ENCODE measurements at places on chromosomes 13 and 19. TPM values are rescaled to one million over a fixed set of nuclear protein-coding genes. Genes with fewer than 3 reads are reported as not detected.
A peak's percentile ranks its signal among the peaks of the same experiment; 100 is the strongest.

DNA sequence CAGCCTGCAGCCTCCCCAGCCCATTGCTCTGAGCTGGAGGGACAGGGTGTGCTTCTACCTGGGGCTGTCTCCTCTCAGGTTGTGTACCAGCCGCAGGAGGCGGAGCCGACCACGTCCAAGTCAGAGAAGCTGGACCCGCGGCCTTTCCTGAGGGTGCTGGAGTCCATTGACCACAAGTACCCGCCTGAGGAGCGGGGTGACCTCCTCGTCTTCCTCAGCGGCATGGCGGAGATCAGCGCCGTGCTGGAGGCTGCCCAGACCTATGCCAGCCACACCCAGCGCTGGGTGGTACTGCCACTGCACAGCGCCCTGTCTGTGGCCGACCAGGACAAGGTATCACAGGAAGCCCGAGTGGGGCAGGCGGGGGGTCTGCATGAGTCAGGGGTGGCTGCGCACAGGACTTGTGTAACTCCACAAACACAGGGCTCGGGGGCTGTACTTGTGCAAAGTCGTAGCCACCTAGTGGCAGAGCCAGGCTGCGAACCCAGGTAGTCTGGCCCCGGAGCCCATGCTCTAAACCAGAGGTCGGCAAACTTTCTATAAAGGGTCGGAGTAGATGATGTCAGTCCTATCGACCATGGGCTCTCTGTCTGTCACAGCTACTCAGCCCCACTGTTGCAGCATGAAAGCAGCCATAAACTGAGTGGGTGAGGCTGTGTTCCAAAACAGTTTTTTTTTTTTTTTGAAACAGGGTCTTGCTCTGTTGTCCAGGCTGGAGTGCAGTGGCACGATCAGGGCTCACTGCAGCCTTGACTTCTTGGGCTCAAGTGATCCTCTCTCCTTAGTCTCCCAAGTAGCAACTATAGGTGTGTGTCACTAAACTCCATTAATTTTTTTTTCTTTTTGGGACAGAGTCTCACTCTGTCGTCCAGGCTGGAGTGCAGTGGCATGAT is 8.9 kb downstream of the DHX34 start:
- DNase-seq = peak; percentile 31
- H3K4me3 ChIP-seq = no peak overlapping the region
- no peaks in the 10 kb centered on the region for H3K27me3 ChIP-seq
- no peak overlapping the region for H3K27ac ChIP-seq
- H3K4me1 ChIP-seq = no peaks in the 10 kb centered on the region
- H3K36me3 ChIP-seq = peaks cover 58% of the 10 kb centered on the region

GRCh38 chr13:110161112-110161882 is 145.7 kb downstream of the COL4A1 start:
- H3K27ac ChIP-seq = no peak overlapping the region
- peaks cover 77% of the 10 kb centered on the region for H3K36me3 ChIP-seq

DNA sequence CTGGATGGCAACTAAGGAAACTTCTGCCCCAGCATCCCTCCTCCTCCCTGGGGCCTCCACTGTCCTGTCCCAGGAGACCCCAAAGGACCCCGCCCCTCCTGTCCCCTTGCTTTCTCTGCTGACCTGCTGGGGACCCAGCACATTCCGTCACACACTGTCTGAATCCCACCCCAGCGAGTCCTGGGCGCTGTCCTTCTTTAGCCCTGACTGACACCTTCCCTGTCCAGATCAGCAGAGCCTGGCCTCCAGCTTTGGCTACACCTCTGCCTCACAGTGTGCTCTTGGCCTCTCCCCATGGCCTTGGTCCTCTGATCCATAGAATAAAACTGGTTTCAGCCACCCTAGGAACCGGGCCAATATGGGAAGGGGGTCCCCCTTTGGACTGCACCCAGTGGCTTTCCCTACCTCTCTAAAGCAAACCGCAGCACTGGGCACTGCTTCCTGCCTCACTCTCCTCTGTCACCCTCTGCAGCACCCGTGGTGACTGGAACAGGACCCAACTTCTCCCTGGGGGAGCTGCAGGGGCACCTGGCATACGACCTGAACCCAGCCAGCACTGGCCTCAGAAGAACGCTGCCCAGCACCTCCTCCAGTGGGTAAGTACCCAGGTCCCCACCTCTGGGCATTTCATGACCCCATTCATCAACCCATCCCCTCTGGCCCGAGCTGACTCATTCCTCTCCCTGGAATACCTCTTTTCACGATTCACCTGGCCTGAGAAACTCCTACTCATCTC is 46.4 kb downstream of the SMIM24 start:
- no peaks in the 10 kb centered on the region for H3K27me3 ChIP-seq
- no peak overlapping the region for H3K4me3 ChIP-seq
- DNase-seq = no peak
- peaks cover 24% of the 10 kb centered on the region for H3K36me3 ChIP-seq
- H3K27ac ChIP-seq = peak overlapping the region; percentile 95
- H3K4me1 ChIP-seq = peaks cover 13% of the 10 kb centered on the region

The KLK5 gene
- polyA plus RNA-seq = not detected

The TEX30 gene
- polyA plus RNA-seq = 8.6 TPM

The NCR1 gene
- not detected for polyA plus RNA-seq
